Glutamatergic neuron (in vitro differentiated cells): ENCODE measurements at places on chromosomes 1 and 21. TPM values are rescaled to one million over a fixed set of nuclear protein-coding genes. Genes with fewer than 3 reads are reported as not detected.

DNA sequence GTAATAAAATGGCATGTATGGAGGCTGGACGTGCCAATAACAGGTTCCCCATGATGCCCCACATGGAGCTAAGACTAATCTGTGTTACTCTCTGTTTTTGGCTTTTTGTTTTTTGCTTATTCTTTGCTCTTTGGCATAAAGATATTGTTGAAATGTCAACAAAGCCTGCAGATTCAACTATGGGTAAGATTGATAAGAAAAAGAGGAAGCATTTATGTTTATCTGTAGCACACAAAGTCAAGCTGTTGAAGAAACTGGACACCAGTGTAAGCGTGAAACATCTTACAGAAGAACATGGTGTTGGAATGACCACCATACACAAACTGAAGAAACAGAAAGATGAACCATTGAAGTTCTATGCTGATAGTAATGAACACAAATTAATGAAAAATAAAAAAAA, 402.7 kb downstream of the LTN1 start:
- no peak for DNase-seq

GRCh38 chr1:170707959-170708655, 44.2 kb downstream of the PRRX1 start:
- no peak for DNase-seq

Gene PM20D1
- total RNA-seq = not detected

Gene UBASH3A
- not detected for total RNA-seq

Gene OR10Z1
- not detected for total RNA-seq

DNA sequence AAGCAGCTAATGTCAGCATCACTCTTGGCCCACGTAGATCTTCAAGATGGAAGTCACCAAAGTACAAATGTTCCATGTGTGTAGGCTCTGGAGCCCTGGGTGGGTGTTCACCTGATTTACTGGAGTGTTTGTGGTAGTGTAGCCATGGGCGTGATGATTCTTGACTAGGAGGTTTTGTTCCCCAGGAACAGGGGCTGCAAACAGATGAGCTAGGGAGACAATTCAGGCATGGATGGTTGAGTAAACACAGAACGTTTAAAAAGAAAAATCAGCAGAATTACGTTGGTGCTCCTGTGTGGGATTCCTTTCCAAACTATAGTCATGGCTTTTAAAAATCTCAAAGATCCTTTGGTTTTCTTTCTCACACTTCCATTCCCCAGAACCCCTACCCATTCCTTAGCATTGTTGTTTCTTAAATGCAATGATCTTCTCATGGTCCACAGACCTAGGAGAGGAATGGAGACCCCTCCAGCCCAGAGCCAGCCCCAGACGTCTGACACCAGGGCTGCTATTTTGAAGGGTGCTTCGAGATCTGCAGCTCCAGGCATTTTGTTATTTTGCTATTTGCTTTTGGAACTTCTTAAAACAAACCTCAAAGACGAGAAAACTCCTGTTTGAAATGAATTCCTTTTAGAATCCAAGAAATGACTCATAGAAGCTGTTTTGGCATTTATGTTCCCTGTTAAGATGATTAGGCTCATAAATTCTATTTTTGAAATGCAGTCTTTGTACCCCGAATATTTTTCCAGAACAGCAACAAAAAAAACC, 115.1 kb downstream of the ETS2 start:
- no peak for DNase-seq
